Activated CD4-positive, CD25-positive, alpha-beta regulatory T cell (primary cell): ENCODE measurements at places on chromosomes 6 and 20.

- no peak for DNase-seq
Measured at GRCh38 chr20:19256906-19257595, 44.6 kb downstream of the SLC24A3 start.

- no peak for DNase-seq
Measured at GRCh38 chr6:100175814-100176310, 181.8 kb upstream of the MCHR2 start.

GRCh38 chr6:11160199-11160598, 48.7 kb upstream of the ERVFRD-1 start:
- DNase-seq, result no peak

DNA sequence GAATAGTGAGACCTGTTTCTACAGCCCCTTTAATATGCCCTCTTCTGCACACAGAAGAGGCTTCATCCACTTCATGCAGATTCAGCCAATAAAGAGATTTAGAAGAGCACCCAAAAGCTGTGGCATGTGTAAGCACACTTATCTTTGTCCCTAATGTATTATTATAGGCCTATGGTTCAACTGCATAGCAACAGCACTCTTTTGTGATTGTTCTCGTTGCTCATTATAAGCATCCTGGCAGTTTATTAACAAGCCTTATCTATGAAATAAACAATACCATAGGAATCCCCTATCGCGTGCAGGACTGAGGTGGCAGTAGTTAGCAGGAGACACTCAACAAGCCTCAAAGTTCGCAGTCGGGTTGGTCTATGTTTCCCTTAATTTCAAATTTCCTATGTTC, 138.5 kb upstream of the BEND6 start:
- no peak for DNase-seq

- DNase-seq, result no peak
Measured at GRCh38 chr6:129215916-129216520, 333.1 kb downstream of the LAMA2 start.

GRCh38 chr6:144777249-144777648, 492.1 kb downstream of the UTRN start:
- DNase-seq, result no peak

GRCh38 chr20:8401556-8401955, 269.5 kb downstream of the PLCB1 start:
- no peak for DNase-seq

DNA sequence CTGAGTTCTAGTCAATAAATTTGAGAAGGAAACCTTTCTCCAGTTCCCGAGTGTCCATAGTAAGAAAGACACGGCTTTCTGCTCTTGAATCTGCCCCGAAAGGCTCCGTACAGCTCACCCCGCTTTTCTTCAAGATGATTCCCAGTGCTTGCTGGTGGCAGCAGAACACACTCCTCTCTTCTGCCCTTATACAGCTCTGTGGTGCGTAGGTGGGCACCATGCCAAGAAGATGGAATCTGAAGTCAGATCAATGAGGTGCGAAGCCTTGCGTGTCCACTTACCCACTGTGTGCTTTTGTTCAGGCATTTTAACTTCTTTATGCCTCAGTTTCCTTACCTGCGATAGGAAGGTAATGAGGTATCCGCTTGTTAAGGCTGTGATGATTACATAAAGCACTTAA, 142.2 kb downstream of the WDR27 start:
- DNase-seq, result no peak

- DNase-seq, result peak; percentile 92
Measured at GRCh38 chr20:3811467-3812258, 8.7 kb upstream of the AP5S1 start.

- DNase-seq, result no peak
Measured at GRCh38 chr6:146543211-146543939, at the start of gene RAB32. RAB32 (plus strand) TSS chr6:146543833; CDS start chr6:146543872, 39 bp downstream.

DNA sequence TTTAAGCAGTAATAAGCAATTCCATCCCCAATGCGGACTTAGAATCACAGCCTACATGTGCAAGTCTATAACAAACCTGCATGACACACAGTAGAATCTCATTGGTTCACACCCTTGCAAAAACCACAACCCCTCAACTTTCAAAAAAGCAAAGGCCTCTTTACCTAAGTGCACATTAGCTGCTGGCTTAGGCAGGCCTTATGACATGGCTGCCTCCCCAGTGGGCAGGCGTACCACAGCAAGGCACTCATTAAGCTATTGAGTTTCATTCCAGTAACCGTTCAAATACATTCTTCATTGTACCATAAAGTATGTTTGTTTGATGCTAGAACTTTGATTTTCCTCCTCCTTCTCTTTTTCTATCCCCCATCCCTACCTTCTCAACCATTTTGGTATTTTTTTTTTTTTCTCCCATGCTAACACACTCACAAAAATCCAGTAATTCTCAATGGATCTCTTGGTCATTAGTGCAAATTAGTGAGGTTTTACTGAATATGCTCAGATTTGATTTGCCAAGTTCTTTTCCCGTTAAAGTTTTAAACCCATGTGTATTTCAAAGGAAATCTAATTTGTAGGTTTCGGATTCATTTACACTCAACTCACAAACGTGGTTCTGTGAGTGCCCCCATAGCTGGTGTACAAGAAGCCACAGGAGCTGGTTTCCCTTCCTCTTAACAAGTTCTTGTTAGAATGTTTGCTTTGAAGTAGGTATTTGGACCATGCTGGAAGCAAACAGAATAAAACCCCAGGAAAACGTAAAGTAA, 460.4 kb upstream of the RUNX2 start:
- no peak for DNase-seq

GRCh38 chr6:19866985-19867627, 29.9 kb downstream of the ID4 start:
- no peak for DNase-seq

DNA sequence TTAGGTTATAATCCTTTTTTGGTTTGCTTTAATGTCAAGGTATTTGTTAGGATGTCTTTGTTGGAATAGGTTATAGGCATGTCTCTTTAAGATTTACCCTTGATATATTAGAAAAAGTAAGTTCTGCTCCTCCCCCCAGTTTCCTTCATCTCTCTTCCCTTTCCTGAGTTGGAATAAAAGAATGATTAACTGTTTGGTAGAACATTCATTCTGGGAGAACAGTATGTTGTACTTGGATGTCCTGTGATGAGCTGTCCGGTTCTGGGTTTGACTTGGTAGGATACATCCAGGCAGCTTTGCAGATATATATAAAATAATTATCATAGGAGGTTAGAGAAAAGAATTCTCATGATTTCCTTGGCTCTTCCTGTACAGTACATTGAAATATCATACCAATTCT, 199.6 kb upstream of the RREB1 start:
- DNase-seq, result no peak

- DNase-seq, result no peak
Measured at GRCh38 chr6:15512721-15513120, 150.1 kb downstream of the DTNBP1 start.

DNA sequence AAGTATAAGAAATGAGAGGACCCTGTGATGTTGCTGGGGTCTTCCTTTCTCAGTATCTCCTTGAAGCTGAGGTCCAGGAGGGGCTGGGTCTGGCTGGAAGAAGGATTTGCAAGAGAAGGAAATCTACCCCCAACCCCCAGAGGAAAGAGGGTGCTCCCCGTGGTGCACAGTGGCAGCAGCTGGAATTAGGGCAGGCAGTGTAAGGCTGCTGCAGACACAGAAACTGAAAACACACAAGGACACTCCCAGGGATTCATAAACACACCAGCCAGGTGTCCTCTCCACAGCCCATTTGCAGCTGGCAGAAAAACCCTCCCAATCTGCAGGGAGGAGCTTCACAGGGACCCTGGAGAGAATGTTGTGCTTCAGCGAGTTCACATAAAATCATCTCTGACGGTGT, 297.2 kb downstream of the CDH26 start:
- DNase-seq, result no peak

- DNase-seq, result no peak
Measured at GRCh38 chr20:41344477-41344876, 3.9 kb downstream of the LPIN3 start.

- DNase-seq, result no peak
Measured at GRCh38 chr6:50264995-50265571, 215.4 kb upstream of the DEFB112 start.

DNA sequence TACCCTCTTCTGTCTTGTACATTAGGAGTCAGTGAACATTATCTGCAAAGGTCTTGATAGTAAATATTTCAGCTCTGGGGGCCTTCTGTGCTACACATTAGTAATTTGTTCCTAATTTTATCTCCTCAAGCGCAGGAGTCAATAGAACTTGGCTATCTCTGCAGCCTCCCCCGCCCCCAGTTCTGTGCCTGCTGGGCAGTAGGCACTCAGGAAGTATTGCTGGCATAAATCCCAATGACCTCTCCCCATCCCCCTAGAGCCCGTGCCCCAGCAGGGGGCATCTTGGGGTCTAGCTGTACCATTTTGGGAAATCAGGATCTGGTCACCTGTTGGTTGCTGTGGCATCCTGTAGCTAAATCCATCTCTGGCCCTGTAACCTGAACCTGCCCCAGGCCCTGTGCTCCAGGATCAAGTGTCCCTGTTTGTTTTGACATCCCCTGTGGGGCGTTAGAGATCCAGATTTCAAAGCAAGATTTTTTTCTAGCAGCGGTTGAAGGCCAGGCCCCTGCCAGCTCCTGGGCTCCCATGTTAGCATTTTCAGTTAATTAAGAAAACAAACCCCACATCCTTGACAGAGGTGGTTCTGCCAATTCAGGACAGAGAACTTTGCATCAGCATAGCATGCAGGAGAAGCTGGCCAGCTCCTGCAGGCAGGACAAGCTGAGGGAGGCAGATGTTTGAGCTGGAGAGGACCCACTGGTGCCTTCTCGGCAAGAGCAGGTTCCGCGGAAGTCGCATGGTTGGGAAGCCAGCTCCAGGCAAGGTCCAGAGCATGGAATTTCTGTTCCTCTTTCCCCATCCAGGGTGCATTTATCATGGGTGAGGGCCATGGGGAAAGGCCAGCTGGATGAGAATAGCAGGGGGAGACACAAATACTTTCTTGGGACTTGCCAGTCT, 32.1 kb downstream of the DAAM2 start:
- DNase-seq, result no peak

DNA sequence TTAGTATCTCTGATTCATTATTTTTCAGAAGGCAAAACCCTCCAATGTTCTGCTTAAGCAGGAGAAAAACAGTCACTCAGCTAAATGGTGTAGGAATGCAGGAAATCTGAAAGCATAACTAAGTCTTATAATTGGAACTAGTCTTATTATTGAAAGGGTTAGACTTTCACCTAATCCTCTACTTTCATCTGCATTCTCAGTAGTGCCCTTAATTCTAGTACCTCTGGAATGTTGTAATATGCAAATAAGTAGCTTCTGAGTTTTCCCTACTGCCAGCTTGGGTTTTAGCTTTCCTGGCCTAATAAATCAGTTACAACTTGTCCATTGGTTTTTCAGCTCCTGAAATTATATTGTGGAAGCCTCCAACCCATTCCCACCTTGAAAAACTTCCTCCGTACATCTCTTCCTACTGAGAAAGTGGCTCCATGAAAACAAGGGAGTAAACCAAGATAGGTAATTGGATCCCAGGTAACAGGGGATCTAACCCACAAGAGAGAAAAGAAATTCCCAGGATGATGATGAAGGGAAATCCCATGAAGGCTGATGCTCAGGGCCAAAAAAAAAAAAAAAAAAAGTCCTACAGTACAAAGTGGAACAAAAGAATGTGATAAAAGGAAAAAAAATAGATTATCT, 147.0 kb downstream of the TBC1D32 start:
- no peak for DNase-seq

DNA sequence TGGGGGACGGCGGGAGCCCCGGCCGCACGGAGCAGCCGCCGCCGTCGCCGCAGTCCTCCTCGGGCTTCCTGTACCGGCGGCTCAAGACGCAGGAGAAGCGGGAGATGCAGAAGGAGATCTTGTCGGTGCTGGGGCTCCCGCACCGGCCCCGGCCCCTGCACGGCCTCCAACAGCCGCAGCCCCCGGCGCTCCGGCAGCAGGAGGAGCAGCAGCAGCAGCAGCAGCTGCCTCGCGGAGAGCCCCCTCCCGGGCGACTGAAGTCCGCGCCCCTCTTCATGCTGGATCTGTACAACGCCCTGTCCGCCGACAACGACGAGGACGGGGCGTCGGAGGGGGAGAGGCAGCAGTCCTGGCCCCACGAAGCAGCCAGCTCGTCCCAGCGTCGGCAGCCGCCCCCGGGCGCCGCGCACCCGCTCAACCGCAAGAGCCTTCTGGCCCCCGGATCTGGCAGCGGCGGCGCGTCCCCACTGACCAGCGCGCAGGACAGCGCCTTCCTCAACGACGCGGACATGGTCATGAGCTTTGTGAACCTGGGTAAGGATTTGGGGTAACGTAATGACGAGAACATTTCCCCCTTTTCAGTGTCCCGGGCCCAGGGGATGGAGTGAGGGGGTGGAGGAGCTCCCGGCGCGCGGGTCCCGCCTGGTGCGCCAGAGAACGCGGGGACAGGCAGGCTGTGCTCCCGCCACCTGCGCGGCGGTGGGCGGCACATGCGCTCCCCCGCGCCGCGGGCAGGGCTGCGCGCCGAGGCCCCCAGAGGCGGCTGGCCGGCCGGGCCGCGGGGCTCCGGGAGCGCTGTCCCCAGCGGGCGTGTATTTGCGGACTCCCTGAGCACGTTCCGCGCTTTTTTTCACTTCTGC, 1.4 kb downstream of the BMP6 start:
- no peak for DNase-seq

GRCh38 chr20:63546256-63546955, 1.1 kb downstream of the SRMS start:
- DNase-seq, result no peak

DNA sequence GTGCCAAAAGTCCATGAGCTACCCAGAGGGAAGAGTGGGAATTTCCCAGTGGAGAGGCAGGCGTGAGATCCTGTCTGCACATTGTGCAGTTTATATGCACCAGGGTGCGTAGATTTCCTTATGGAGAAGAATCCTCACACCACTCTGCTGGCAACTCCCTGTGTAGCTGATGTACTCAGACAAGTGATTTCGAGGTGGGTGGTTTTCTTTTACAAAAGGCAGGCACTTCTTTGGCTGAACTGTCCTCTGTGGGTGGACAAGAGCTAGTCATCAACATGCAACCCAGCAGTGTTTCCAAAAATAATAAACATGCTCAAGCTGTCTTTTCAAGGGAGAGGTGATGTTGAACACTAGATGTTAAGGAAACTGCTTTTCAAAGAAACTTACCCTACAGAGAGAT, 121.7 kb upstream of the NXT1 start:
- DNase-seq, result no peak

- DNase-seq, result no peak
Measured at GRCh38 chr6:104134876-104135275, 724.8 kb downstream of the HACE1 start.

DNA sequence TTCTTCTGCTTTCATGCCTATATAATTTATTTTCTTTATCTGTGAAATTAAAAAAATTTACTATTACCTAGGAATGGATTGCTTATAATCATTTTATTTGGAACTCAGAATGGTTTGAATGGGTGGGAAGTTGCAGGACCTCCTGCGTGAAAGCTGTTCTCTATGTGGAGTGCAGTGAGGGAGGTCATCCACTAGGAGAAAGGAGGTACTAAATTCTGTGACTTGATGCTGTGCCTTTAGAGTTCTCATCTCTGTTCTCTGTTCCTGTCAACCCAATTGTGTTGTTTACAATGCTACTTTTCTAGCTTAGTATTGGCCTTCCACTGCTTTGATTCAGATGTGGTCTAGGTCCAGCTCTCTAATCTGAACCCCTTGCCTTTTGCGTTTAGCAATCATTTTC, 65.0 kb upstream of the HIVEP1 start:
- no peak for DNase-seq

GRCh38 chr6:22322103-22323030, 25.5 kb upstream of the PRL start:
- DNase-seq, result no peak

- DNase-seq, result no peak
Measured at GRCh38 chr6:116975600-116975999, 98.6 kb downstream of the RFX6 start.
